Astrocyte (in vitro differentiated cells and primary cell): ENCODE measurements at places on chromosomes 6 and 20. TPM values are rescaled to one million over a fixed set of nuclear protein-coding genes. Genes with fewer than 3 reads are reported as not detected.

DNA sequence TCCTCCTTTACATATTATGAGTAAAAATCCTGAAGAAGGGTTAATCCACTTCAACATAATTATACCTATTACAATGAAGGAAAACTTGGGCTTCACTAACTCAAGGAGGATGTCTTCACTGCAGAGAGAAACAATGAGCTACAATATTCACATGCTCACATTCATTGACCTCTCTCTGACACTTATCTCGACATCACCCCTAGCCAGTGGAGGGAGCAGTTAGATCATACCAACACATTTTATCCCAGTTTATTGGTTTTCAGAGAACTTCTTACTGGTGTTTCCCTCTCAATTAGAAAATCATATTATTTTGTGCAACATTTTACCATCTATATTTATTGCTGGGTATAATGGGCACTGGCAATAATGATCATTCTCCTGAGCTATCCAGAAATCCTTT lies 646.5 kb downstream of the TENT5A start:
- DNase-seq: no peak

DNA sequence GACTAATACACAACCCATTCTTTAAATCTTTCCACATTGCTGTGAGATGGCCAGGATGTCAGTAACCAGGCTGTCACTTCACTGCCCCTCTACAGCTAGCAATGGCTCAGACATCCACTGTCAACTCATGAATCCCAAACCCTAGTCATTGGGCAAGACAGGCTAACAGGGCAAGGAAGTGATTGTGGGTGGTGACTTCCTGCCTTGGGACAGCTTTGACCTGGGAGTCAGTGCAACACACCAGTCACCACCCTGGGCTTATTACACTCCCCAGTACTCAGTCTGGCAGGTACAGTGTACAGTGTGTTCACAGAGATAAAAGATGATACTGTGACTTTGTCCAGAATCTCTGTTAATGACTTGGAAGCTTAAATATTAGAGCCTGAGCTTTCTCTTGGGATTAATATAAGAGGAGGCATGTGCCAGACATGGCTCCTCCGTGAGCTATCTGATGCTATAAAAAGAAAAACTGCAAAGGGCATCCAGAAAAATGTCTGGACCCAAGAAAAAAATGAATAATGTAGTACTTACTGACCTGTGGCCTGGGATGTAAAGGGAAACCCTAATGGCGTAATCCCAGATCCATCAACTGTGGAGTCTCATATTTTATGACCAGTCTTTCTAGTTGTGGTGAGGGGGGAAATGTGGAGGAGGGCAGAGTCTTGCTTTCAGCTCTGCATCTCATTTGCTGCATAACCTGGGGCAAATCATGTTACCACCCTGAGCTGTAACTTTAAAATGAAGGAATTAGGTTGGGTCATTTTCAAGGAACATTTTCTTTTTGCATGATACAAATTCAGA lies 244.4 kb downstream of the SLC24A3 start:
- DNase-seq: no peak

DNA sequence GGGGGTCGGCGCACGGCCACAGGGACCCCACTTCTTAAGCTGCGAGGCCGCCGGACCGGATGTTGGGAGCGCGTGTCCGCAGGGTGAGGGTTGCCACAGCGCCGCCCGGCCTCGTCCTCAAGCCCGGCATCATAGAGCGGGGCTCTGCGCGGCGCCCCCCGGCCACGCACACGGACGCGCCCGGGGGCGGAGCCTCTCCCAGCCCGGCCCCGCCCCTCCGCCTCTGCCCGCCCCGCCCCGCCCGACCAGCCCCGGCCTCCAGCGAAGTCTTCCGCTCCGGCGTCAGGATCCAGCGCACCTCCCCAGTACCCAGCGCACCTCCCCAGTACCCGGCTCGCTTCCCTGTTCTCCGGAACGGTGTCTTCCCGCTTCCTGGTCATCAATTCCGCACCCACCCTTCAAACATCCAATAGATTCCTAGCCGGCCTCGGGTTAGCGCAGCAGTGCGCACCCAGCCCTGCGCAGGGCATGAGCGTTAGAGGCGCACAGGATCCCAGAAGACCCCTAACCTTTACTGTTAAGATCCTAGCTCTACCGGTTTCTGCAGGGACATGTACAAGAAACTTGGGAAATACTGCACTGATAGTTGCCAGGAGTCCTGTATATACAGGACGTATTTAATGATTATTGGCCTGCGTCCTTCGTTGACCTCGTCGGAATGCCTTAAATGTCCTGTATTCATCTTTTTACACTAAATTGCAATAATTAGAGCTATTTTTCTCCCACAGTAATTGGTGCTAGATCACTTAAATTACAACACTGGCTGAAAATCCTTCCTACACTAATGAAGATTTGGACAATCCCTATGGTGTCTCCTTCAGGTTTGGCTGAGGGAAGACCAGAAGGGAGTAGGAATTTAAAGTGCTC lies 535 bp upstream of the DNAAF9 start:
- DNase-seq: peak; percentile 59

DNA sequence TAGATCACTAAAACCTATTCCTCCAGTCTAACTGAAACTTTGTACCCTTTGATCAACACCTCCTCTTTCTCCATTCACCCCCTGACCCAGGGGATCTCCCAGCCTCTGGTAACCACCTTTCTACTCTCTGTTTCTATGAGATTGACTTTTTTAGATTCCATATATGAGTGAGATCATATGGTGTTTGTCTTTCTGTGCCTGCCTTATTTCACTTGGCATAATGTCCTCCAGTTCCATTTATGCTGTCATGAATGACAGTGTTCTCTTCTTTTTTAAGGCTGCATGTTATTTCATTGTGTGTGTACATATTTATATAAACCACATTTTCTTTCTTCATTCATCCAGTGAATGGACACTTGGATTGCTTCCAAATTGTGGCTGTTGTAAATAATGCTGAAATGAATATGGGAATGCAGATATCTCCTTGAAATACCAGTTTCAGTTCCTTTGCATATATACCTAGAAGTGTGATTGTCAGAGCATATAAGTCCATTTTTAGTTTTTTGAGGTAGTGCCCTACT lies 57.7 kb downstream of the DHX35 start:
- no peak for DNase-seq

Gene SMLR1
- not detected in 2 replicates for total RNA-seq
